ENCODE measurements at places on chromosomes 12 and 14.

GRCh38 chr12:19461999-19462398, 22.7 kb downstream of the AEBP2 start:
- DNase-seq: no peak

DNA sequence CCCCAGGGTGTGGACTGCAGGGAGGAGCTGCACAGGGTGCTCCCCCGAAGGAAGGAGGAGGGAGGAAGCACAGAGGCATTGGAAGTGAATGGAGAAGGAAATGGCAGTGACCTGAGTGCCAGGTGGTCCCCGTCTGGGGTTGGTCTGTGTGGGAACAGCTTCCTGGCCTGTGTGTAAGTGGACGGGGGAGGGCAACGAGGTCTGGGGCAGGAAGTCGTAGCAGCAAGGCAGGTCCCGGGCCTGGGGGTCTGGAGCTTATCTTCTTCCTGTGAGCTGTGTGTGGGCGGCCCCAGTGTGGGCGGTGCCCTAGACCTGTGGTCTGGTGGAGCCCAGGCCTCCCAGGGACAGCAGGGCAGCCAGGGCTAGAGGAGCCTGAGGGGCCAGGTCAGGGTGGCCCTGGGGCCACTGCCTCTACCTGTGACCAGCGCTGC, 382.1 kb downstream of the TMEM121 start:
- DNase-seq: no peak

DNA sequence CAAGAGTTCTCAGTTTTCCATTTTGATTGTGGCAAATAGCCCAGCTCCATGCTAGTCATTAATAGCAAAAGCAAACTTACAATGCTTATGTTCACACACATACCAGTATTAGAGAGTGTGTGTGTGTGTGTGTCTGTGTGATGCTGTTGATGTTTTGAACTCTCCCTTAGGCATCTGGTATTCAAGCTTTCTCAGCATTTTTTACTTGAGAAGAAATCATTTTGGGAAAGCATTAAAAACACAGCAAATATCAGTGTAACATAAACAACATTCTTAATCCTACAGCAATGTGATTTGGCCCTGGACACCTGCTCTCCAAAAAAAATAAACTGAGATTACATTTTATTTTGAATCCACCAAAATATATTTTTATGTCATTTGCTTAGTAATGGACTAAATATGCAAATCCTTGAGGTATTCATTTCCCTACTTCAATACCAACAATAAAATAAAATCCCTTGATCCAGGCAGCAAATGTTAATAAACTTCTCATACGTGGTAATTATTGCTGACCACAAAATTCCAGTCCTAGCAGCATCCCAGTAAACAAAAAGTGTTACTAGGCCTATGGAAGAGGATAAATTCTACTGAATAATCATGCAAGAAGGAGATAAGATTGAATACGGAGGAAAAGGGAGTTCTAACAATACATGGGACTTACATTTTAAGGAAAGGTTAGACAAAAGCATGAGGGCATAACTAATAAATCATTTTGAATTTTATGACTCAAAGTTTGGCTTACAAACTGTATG, 249.5 kb upstream of the CLEC14A start:
- DNase-seq: no peak

- no peak for DNase-seq
These were observed 15.1 kb downstream of the TUNAR start for GRCh38 chr14:95891742-95892141.

GRCh38 chr12:54059668-54060067, 6.0 kb downstream of the HOXC4 start:
- DNase-seq: no peak

DNA sequence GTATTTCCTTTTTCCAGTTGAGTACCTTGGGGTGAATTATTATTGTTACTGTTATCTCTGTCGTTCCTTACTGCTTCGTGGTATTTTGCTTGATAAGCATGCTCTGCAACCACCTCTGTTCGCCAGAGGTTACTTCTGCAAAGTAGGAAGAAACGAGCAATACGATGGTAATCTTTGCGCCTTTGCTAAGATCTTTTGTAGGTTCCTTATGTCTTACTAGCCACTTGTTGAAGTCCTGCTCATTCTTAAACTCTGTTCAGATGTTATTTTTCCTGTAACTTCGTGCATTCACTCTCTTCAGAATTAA, 729 bp upstream of the M6PR start:
- no peak for DNase-seq
